ENCODE measurements at places on chromosomes 13 and 19. TPM values are rescaled to one million over a fixed set of nuclear protein-coding genes. Genes with fewer than 3 reads are reported as not detected.

KLK5 gene
- 1.9 TPM for total RNA-seq

PRKACA gene
- total RNA-seq = 106 TPM

TINCR gene
- 6.7 TPM for total RNA-seq

CLASRP gene
- 162 TPM for total RNA-seq

LIM2 gene
- total RNA-seq = not detected

RFX1 gene
- 12.7 TPM for total RNA-seq

ATF5 gene
- total RNA-seq = 14.0 TPM

LYPD3 gene
- total RNA-seq = 27.6 TPM

N4BP2L1 gene
- total RNA-seq = 22.7 TPM

ZNF429 gene
- total RNA-seq = 22.7 TPM

GRCh38 chr13:21673539-21673788, 2.6 kb downstream of the FGF9 start:
- DNase-seq = no peak

GRCh38 chr19:11338121-11338520, 1.3 kb downstream of the RAB3D start:
- no peak for DNase-seq

DNA sequence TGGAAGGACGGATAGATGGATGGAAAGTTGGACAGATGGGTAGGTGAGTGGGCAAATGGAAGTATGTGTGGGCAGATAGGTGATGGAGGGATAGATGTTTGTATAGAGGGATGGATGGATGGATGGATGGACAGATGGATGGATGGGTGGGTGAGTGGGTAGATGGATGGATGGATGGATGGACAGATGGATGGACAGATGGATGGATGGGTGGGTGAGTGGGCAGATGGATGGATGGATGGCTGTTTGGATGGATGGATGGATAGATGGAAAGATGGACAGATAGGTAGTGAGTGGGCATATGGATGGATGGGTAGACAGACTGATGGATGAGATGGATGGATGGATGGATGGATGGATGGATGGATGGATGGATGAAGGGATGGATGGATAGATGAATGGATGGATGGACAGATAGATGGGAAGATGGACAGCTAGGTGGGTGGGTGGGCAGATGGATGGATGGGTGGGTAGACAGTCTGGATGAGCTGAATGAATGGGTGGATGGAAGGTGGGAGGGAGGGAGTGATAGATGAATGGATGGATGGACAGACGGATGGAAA, 74.9 kb upstream of the KCTD15 start:
- DNase-seq = no peak

- DNase-seq = no peak
Measured at GRCh38 chr13:29664591-29664990, 69.1 kb upstream of the SLC7A1 start.

GRCh38 chr19:1725100-1726064, 27.9 kb upstream of the ONECUT3 start:
- no peak for DNase-seq

DNA sequence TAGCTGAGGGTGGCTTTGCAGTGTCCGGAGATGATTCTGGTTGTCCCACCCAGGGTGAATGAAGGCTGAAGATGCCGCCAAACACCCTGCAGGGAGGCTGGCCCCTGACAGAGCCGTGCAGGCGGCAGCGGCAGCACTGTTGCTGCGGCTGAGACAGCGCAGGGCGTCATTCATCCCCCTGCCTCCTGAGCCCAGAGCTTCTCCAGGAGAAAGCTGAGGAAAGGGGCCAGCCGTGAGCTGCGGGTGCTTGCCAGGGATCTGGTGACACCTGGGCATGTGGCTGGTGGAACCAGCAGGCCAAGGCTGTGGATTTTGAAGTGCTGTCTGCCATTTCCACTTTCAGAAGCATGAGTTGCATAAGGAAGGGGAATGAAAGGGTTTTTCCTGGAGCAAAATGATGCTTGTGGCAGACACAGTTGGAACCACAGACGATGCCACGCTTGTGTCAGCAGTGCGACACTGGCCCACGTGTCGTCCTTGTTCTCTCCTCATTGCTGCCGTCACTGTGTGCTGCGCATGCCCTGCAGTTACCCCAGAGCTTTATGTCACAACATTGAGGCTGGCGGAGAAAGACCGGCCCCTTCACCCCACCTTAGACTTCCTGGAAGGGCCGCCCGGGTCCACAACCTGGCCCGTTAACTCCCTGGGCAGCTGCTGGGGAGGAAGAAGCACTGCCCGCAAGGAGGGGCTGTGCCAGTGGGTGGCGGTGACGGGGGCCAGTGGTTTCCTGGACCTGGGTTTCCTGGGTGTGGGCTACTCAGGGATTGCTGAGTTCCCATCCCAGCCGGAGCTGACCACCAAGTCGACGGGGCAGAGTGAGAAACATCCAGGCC, 22.7 kb downstream of the TFDP1 start:
- DNase-seq = no peak

DNA sequence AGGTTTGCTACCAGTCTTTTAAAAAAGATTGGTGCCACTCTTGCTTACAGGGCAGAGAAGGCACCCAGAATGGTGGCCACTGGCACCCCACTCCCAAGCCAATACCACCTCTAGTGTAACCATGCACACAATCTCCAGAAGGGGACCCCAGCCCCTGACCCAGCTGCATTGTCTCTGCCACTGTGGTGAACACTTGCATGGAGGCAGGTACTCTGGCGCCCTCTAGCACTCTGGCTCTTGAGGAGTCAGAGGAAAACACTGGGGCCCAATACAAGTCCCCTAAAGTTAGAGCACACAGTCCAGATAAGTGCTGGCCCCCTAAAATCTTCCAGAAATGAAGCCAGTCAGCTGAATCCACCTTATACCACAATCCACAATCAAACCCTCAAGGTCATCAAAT, 6.0 kb downstream of the ERVV-1 start:
- peak; percentile 15 for DNase-seq

GRCh38 chr19:42130254-42130573, 2.0 kb downstream of the POU2F2 start:
- DNase-seq = no peak

GRCh38 chr13:74883834-74884233, 598.1 kb downstream of the TBC1D4 start:
- no peak for DNase-seq

DNA sequence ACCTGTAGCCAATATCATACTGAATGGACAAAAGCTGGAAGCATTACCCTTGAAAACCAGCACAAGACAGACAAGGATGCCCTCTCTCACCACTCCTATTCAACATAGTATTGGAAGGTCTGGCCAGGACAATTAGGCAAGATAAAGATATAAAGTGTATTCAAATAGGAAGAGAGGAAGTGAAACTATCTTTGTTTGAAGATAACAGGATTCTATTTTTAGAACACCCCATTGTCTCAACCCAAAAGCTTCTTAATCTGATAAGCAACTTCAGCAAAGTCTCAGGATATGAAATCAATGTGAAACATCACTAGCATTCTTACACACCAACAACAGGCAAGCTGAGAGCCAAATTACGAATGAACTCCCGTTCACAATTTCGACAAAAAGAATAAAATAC, 17.8 kb upstream of the CCNA1 start:
- DNase-seq = no peak

DNA sequence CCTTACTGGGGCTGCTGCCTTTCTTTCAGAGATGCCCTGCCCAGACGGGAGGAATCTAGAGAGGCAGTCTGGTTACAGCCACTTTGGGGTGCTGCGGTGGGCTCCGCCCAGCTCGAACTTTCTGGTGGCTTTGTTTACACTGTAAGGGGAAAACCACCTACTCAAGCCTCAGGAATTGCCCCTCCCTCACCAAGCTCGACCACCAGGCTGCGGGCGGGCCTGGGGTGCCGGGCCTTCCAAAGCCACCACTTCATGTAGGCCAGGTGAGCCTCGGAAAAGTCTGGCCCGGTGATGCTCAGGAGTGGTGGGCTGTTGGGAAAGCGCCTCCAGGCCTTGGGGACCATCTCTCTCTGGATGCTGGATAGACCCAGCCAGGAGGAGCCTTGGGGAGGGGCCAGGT, 218.6 kb downstream of the MTUS2 start:
- no peak for DNase-seq

All from prostate gland (tissue), 2 donors.